T-helper 9 cell (primary cell): ENCODE measurements at places on chromosomes 13 and 19.

DNA sequence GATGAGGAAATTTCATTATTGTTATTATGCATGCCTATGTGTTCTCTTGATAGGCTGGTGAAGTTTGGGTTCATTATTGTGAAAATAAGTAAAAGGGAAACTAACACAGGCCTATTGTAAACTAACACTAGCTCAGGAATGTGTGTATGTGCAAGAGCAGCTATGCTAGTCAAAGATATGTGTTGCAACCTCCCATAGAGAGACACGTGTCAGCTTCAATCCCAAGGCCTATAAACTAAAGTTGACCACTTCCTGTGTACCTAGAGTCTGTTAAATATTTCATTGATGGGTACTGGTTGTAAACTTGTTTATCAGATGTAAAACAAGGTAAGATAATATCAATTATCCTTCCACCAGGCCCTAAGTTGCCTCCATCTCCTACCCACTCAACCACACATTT is 44.7 kb upstream of the ZNF30 start:
- DNase-seq, result no peak

DNA sequence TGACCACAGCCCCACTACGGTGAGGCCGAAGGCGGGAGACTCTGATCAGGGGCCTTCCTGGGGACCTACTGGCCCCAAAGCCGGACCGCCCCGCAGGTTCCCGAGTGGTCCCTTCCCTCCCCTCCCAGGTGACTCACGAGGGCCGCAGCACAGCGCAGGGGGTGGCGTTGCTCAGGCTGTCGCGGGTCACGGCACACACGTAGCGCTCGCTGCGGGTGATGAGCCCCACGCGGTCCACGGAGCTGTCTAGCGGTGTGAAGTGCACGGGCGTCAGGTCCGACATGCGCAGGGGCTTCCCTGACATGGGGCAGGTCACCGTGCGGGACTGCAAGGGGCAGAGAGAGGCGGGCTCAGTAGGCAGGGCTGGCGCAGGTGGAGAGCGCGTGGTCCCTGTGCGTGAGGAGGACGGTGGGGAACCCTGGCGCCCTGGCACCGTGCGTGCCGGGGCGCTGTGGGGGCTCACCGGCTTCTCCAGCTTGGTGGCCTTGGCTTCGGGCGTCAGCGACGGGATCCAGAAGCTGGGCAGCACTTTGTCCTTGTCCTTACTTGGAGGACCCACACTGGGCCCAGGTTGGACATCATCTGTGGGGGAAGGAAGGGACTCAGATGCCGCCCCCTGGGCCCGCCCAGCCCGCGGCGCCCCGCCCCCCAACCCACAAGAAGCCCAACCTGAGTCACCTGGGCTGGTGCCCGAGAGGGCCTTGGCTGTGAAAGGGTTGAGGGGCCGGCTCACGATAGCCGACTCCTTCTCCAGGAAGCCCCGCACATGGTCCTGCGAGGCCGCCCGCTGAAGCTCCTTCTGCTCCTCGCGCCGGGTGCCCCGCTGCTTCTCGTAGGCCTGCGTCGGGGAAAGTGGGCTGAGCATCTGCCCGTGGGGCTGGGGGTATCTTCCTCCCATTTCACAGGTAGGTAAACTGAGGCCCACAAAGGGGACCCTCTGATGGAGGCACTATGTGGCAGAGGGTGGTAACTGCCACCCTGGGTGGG is 23.7 kb downstream of the NOSIP start:
- DNase-seq, result peak; percentile 47

GRCh38 chr13:75405976-75406703 is 75.8 kb downstream of the TBC1D4 start:
- DNase-seq, result no peak

GRCh38 chr19:281156-281853 is 9.9 kb downstream of the PLPP2 start:
- DNase-seq, result no peak

DNA sequence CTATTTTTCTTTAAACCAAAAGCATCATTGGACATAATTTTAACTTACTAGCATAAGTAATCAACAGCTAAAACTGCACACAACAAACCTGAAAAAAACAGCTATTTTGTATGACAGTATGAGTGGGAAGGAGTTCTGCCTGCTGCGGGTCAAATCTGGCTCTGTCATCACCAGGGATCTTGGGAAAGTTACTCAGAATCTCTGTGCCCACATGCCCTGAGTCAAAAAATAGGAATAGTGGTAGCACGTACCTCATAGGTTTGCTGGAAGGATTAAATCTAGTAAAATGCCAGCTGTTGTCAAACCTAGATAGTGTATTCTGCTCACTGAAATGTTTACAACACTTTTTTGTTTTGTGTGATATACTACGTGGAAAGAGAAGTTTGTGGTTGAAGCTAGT is 1.1 kb downstream of the CLN5 start:
- DNase-seq, result no peak

GRCh38 chr13:113589961-113590339 is 5.4 kb downstream of the TFDP1 start:
- no peak for DNase-seq

GRCh38 chr19:11196406-11197287 is 698 bp downstream of the KANK2 start:
- no peak for DNase-seq

DNA sequence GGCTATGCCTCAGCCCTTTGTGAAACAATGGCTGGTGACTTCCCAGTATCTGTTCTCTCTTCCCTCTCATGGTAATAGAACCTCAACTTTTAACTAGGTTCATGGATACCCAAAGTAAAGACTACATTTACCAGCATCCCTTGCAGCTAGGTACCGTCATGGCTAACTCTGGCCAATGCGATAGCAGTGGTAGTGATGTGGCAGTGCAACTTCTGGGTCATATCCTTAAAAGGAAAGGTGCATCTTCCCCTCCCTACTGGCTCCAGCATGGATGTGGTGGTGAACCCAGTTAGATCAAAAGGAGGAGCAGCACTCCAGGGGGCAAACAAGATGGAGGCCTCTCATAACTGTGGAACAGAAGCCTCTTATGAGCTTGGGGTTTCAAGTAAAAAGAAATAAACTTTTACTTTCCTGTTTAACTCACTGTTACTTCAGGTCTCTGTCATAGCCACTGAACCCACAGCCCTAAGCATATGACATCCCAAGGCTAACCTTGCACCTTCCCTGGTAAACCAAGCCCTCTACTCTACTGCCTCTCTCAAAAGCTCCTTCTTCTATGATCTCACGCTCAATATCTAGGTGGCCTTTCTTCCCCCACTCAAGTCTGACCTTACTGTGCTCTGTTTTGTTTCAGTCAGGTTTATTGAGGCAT is 104.4 kb downstream of the DOCK9 start:
- DNase-seq, result no peak
